ENCODE measurements at places on chromosomes 11 and 22. TPM values are rescaled to one million over a fixed set of nuclear protein-coding genes. Genes with fewer than 3 reads are reported as not detected.
A peak's percentile ranks its signal among the peaks of the same experiment; 100 is the strongest.

DNA sequence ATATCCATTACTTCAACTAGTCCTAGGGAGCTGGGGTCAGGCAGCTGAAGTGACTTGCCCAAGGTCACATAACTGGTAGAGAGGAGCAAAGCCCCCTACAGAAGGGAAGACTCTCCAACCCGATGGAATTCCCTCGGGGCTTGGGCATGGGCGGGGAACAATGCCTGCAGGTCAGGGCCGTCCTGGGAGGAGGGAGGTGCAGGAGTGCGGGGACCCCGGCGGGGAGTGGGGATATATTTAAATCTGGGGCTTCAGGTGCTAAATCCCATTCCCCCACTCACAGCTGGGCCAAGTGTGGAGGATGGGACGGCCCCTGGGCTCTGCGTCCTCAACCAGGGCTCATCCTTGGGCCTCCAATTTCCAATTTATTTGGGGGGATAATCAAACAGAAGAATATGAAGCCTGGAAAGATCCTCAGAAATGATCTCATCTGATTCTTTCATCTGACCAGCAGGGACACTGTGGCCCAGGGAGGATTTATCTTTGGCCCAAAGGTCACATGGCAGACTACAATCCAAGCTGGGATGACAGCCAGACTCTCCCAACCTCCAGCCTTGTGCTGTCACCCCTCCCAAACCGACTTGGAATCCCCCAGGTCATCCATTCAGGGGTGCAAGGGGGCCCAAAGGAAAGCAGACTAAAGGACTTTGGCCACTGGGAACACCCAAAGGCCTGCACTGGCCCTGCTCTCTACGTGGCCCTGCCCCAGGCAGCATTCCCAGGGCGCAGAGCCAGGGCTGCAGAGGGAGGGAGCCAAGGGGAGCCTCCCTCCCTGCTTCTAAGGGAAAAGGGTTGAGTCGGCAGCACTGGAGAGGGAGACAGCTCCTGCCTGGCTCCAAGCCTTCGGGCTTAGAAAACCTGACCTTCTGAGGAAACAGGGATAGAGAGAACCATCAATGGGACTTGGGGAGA, 8.7 kb upstream of the C1QTNF6 start:
- no peaks in the 10 kb centered on the region for H3K36me3 ChIP-seq
- peak; percentile 92 for DNase-seq
- H3K4me1 ChIP-seq, result peaks cover 36% of the 10 kb centered on the region
- no peaks in the 10 kb centered on the region for H3K27me3 ChIP-seq

DNA sequence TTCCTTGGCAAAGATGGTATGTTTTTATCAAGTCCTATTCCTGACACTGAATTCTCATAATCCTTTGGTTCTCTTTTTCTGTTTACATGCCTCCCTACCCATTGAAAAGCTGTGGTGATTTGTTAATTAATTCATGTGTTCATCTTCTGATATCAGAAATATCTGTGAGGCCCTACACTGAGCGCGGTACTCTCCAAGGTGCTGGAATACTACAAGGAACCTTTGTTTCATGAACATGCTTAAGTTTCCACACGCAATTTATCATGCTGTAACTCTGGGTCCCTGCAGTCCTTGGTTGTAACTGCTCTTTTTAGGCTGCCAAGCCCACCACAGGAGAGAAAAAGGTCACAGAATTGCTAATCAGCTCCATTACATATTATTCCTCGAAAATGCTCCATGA, 331.8 kb downstream of the FAT3 start:
- no peak for DNase-seq
- no peak overlapping the region for H3K27ac ChIP-seq
- no peak overlapping the region for H3K4me3 ChIP-seq
- H3K27me3 ChIP-seq, result no peaks in the 10 kb centered on the region
- H3K4me1 ChIP-seq, result no peaks in the 10 kb centered on the region

DNA sequence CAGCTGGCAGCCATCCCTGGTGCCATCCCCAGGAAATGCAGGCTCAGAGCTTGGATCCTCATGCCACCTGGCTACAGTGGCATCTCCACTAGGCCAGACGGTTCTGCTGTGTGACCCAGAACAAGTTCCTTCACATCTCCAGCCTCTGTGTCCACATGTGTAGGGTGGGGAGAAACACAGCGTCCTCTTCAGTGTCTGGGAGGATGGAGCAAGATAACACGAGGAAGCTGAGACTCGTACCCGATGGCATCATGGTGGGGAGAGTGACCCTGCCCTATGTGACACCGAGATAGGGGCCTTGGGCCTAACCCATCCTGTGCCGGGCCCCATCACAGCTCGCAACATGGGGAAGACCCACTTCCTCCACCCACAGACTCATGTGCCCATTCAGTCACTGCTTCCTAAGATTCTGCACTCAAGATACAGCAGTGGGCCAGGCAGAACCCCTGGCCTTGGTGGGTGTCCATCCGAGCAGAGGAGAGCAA, 78.5 kb downstream of the MORC2 start:
- no peak for DNase-seq
- H3K27ac ChIP-seq, result no peak overlapping the region
- H3K4me1 ChIP-seq, result no peaks in the 10 kb centered on the region
- H3K36me3 ChIP-seq, result peaks cover 40% of the 10 kb centered on the region

GRCh38 chr11:107741044-107741823, 29.4 kb upstream of the SLN start:
- H3K27me3 ChIP-seq, result peaks cover 5% of the 10 kb centered on the region
- H3K36me3 ChIP-seq, result no peaks in the 10 kb centered on the region
- DNase-seq, result no peak
- H3K4me1 ChIP-seq, result no peaks in the 10 kb centered on the region
- H3K4me3 ChIP-seq, result no peak overlapping the region

DNA sequence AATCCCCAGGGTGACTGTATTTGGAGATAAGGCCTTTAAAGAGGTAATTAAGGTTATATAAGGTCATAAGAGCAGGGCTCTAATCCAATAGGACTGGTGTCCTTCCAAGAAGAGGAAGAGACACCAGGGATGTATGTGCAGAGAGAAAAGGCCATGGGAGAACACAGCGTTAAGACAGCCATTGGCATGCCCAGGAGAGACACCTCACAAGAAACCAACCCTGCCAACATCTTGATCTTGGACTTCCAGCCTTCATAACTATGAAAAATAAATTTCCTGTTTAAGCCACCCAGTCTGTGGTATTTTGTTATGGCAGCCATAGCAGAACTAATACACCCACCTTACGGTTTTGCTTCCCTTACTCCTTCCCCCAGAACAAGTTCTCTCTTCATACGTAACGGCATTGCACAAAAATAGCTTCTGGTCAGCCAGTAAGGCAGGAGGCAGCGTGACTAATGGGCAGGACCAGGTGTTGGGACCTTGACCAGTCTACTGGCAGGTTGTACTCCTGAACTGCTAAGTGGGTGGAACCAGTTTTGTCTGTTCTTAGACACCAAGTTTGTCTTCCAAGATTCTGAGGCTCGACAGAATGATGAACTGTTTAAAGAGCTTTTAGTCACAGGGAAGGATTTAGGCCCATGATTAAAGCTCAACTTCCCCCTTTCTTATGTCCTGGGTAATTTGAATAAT, 31.9 kb upstream of the UPB1 start:
- H3K4me1 ChIP-seq, result peaks cover 66% of the 10 kb centered on the region
- DNase-seq, result no peak

DNA sequence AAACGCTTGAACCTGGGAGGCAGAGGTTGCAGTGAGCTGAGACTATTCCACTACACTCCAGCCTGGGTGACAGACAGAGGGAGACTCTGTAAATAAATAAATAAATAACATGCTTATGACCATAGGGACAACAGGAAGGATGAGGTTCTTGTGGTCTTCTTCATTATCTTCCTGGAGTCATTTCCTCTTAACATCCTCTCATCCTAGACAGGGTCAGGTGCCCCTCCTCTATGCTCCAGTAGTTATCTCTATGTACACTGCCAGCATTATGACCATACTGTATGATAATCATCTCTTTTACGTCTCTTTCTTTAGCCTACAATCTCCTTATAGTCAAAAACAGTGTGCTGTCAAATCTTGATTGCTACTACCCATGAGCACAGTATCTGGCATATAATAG, 17.7 kb downstream of the RAB30 start:
- peak overlapping the region; percentile 66 for H3K27ac ChIP-seq
- H3K4me3 ChIP-seq, result no peak overlapping the region
- H3K27me3 ChIP-seq, result no peaks in the 10 kb centered on the region
- no peaks in the 10 kb centered on the region for H3K36me3 ChIP-seq

GRCh38 chr22:19043121-19044085, 78.8 kb downstream of the DGCR2 start:
- no peak overlapping the region for H3K27ac ChIP-seq
- DNase-seq, result no peak
- no peak overlapping the region for H3K4me3 ChIP-seq
- peaks cover 18% of the 10 kb centered on the region for H3K36me3 ChIP-seq
- H3K27me3 ChIP-seq, result no peaks in the 10 kb centered on the region

The RBFOX2 gene
- total RNA-seq, result 105 TPM

The ENTHD1 gene
- total RNA-seq, result not detected

- no peaks in the 10 kb centered on the region for H3K36me3 ChIP-seq
- no peak overlapping the region for H3K27ac ChIP-seq
- no peaks in the 10 kb centered on the region for H3K27me3 ChIP-seq
- no peak overlapping the region for H3K4me3 ChIP-seq
- no peak for DNase-seq
Measured at GRCh38 chr11:122563761-122564160, 91.8 kb upstream of the UBASH3B start.

The OR4D5 gene
- total RNA-seq, result not detected

DNA sequence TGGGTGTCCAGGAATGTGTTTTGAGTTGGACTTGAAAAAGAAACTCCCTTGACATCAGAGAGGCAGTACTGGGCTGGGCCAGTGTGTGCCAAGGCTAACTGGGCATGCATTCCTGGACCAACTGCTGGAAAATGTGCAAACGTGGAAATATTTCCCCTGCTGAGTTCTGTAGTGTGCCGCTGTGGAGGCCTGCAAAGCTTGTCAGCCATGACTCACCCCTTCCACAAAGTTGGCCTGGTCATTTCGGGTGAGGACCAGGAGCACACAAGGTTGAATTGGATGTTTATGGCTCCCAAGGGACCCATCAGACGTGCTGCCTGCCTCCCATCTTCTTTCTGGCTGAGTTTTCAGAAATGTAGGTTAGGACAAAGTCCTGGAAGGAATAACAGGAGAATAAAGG, 513.1 kb downstream of the MIAT start:
- H3K4me1 ChIP-seq, result no peaks in the 10 kb centered on the region
- no peak overlapping the region for H3K27ac ChIP-seq
- no peaks in the 10 kb centered on the region for H3K27me3 ChIP-seq
- H3K4me3 ChIP-seq, result no peak overlapping the region
- H3K36me3 ChIP-seq, result no peaks in the 10 kb centered on the region
- DNase-seq, result no peak

DNA sequence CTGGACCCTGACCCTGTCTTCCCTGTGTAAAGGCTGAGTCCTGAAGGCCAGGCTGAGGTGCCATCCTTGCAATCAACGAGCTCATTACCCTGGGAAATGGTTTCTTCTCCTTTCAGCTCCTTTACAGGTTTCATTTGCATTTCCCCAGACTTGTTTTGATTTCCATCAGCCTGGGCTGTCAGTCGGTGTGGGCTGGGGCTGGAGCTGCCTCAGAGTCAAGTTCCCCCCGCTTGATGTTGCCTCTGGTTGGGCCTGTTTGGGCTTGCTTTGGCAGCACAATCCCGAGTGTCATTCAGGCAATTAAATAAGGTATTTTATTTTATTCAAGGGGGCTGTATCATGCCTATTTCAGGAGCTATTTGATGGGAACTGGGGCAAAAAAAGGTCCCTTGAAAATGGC, 424.9 kb downstream of the INSC start:
- H3K36me3 ChIP-seq, result no peaks in the 10 kb centered on the region
- no peak for DNase-seq
- H3K27ac ChIP-seq, result no peak overlapping the region
- H3K27me3 ChIP-seq, result no peaks in the 10 kb centered on the region
- H3K4me1 ChIP-seq, result peaks cover 3% of the 10 kb centered on the region

The RASD2 gene
- 1.8 TPM for total RNA-seq

GRCh38 chr22:43298062-43298801, 44.9 kb downstream of the SCUBE1 start:
- no peaks in the 10 kb centered on the region for H3K36me3 ChIP-seq
- no peak for DNase-seq
- H3K27me3 ChIP-seq, result no peaks in the 10 kb centered on the region
- H3K4me3 ChIP-seq, result no peak overlapping the region

DNA sequence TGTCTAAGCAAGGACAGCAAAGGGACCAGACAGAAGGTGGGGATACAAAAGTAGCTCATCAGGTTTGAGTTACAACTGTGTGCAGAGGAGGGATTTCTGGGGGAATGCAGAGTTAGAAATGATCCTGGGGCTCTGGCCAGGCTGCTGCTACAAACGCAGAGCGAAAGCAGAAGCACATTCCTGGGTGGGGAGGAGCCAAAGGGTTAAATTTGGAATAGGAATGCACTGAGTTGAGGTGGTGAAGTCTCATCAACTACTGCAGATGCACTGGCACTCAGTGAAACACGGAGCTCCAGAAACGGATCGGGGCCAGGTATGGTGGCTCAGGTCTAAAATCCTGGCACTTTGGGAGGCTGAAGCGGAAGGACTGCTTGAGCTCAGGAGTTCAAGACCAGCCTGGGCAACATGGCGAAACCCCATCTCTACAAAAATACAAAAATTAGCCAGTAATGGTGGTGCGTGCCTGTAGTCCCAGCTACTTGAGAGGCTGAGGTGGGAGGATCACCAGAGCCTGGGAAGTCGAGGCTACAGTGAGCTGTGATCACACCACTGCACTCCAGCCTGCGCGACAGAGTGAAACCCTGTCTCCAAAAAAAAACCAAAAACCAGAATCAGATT, 3.2 kb downstream of the CHKA start:
- no peak overlapping the region for H3K4me3 ChIP-seq
- no peak for DNase-seq
- H3K27me3 ChIP-seq, result no peaks in the 10 kb centered on the region
- H3K36me3 ChIP-seq, result no peaks in the 10 kb centered on the region
- peak overlapping the region; percentile 15 for H3K27ac ChIP-seq

DNA sequence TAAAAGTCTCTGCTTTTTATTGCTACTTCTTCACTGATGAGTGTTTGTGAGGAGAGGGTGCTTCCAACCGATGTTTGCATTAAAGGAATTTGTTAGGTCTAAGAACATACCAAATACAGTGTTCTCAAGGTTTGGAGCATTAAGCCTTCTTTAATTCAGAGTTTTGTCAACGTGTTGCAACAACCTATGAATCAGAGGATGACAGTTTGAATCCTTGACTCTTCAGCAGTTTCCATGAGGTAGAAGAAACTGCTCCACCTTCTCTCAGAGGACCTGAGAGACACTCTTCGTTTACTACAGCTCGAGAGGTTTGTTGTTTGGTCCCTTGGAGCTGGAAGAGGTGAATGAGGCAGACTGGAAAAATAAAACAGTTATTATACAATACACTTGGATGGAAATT, 55.7 kb downstream of the NCAM1 start:
- peaks cover 40% of the 10 kb centered on the region for H3K4me1 ChIP-seq
- H3K4me3 ChIP-seq, result no peak overlapping the region
- no peaks in the 10 kb centered on the region for H3K27me3 ChIP-seq
- H3K36me3 ChIP-seq, result no peaks in the 10 kb centered on the region
- DNase-seq, result no peak

The EFEMP2 gene
- total RNA-seq, result 112 TPM

DNA sequence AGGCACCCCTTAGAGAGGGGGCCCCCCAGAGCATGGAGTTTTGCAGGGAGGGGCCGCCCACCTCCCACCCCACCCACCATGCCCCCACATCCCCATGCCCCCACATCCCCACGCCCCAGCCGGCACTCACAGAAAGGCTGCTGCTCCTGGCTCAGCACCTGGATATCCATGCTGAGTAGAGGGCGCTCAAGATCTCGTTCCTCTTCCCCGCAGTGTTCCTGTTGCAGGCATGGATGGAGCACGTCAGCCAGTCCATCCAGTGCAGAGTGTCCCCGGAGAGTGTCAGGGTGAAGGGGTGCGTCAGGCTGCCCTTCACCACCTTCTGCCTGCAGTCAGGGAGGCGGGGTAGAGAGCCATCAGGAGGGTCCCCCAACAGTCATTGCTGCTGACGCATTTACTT, 156.2 kb downstream of the CRYBB2 start:
- H3K4me3 ChIP-seq, result no peak overlapping the region
- H3K27me3 ChIP-seq, result no peaks in the 10 kb centered on the region

Measured in heart right ventricle (tissue), 16 donors.